ENCODE measurements at places on chromosomes 2 and 18.

GRCh38 chr2:18803141-18803939 lies 214.0 kb upstream of the NT5C1B start:
- no peaks in the 10 kb centered on the region for H3K4me1 ChIP-seq
- H3K4me3 ChIP-seq, result no peak overlapping the region
- no peak overlapping the region for H3K27ac ChIP-seq

DNA sequence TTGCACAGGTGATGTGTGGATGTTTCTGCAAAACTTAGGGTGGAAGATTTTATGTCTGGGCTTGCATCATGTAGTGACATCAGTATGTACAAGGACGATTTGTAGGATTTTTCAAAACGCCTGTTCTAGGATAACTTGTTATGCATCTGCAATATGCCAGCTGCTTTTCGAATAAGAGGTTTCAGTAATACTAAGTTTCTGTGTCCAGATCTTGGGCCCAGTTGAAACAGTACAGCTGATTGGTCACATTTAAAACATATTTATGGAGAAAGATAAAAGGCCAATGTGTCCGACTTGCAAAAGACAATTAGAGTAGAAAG lies 1.2 kb downstream of the PTPN4 start:
- H3K36me3 ChIP-seq, result peaks cover 12% of the 10 kb centered on the region
- H3K27me3 ChIP-seq, result no peaks in the 10 kb centered on the region
- no peak for DNase-seq
- H3K4me3 ChIP-seq, result peak overlapping the region; percentile 84

DNA sequence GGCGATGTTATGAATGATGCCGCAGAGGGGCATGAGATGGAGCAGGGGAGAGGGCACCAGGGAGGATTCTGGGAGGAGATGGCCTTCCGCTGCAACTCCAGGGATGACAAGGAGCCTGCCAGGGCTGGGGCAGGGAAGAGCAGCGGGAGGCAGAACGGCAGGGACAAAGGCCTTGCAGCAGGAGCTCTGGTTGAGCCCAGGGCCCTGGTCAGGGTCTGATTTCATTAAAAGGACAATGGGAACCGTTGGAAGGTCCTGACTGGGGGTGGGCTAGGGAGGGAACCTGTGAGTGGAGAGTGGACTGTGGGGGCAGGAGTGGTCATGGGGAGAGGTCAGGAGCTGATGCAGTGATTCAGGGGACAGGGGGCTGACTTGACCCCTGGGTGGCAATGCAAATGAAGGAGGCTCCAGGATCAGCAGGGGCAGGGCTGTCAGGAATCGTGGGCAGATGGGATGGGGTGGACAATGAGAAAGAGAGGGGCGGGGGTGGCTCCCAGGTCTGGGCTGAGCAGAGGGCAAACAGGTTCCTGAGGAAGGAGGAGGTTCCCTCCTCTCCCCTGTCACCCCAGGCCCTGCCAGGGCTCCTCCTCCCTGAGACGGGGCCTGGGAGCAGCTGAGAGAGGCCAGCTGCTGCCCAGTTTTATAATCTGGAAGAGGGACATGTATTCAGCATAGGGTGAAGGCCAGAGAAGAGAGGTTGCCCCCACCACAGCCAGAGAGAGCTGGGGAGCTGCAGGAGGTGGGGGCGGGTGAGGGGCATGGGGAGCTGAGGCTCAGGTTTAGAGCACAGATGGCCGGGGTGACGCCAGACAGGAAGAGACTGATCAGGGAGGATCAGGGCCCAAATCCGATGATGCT lies 7.3 kb upstream of the DUSP2 start:
- DNase-seq, result no peak
- H3K4me1 ChIP-seq, result peaks cover 71% of the 10 kb centered on the region
- no peak overlapping the region for H3K4me3 ChIP-seq
- H3K27ac ChIP-seq, result no peak overlapping the region
- H3K36me3 ChIP-seq, result peaks cover 16% of the 10 kb centered on the region
- no peaks in the 10 kb centered on the region for H3K27me3 ChIP-seq

DNA sequence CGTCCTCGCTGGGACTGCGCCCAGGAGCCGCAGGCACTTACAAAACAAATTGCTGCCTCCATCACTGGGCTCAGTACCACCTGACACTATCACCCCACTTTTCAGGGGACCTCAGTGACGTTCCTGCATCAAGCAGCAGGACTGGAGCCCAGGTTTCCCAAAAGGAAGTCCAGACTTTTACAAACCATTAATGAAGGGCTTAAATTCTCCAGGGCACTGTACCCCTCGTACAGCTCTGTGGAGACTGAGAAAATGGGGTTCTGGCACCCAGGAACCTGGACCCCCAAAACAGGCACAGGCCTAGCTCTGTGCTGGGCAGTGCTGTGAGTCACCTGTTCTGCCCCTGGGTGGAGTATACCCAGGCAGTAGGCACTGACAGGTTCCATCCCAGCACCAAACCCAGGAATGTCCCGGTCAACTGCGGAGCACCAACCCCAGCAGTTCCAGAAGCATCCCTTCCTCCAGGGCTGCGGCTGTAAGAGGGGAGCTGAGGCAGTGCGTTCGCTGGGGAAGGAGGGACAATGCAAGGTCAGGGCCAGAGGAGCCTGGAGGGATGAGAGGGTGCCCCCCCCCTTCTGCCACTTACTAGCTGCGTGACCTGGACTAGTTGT lies 24.6 kb upstream of the NOTO start:
- peaks cover 5% of the 10 kb centered on the region for H3K36me3 ChIP-seq
- peaks cover 76% of the 10 kb centered on the region for H3K27me3 ChIP-seq
- DNase-seq, result no peak
- H3K27ac ChIP-seq, result no peak overlapping the region

GRCh38 chr2:28626376-28626775 lies 125.3 kb upstream of the PPP1CB start:
- H3K4me1 ChIP-seq, result peaks cover 26% of the 10 kb centered on the region
- H3K27me3 ChIP-seq, result no peaks in the 10 kb centered on the region
- H3K36me3 ChIP-seq, result peaks cover 2% of the 10 kb centered on the region

GRCh38 chr2:128464456-128464855 lies 145.8 kb upstream of the HS6ST1 start:
- peaks cover 4% of the 10 kb centered on the region for H3K36me3 ChIP-seq
- no peak overlapping the region for H3K4me3 ChIP-seq
- no peak overlapping the region for H3K27ac ChIP-seq
- H3K4me1 ChIP-seq, result no peaks in the 10 kb centered on the region
- H3K27me3 ChIP-seq, result no peaks in the 10 kb centered on the region
- no peak for DNase-seq

All from central memory CD8-positive, alpha-beta T cell (primary cell).